ENCODE measurements at places on chromosomes 2 and 18.

DNA sequence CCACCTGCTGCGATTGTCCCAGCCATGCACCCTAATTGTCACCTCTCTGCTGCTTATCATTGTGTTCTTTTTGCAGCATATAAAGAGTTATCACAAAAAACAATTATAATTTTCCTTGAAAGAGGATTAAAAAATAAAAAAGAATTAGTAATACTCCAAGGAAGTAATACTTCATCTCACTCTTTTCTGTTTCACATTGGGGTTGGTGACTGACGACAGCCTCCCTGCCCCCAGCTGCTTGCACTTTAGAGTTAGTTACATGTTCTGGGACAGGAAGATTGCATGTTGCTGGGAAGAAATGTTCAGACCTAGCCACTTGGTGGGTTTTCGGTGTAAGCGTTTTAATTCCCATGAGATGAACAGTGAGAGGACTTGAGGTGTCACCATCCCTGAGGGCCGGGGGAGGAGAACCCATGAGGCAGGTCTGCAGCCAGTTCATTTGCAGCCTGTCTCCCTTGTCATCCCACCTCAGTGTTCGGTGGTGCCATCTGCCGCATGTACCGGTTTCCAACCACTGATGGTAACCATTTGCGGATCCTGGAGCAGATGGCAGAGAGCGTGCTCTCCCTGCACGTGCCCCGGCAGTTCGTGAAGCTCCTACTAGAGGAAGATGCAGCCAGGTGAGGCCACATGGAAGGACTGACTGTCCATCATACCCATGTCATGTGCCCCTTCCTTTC lies 69.1 kb downstream of the COA5 start:
- DNase-seq = no peak

DNA sequence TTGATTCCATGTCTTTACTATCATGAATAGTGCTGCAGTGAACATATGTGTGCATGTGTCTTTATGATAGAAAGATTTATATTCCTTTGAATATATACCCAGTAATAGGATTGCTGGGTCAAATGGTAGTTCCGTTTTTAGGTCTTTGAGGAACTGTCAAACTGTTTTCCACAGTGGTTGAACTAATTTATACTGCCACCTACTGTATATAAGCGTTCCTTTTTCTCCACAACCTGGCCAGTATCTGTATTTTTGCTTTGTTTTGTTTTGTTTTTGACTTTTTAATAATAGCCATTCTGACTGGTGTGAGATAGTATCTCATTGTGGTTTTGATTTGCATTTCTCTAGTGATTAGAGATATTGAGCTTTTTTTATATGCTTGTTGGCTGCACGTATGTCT lies 641.6 kb downstream of the SUCLG1 start:
- no peak for DNase-seq

GRCh38 chr2:8178911-8179310 lies 502.9 kb upstream of the ID2 start:
- no peak for DNase-seq

DNA sequence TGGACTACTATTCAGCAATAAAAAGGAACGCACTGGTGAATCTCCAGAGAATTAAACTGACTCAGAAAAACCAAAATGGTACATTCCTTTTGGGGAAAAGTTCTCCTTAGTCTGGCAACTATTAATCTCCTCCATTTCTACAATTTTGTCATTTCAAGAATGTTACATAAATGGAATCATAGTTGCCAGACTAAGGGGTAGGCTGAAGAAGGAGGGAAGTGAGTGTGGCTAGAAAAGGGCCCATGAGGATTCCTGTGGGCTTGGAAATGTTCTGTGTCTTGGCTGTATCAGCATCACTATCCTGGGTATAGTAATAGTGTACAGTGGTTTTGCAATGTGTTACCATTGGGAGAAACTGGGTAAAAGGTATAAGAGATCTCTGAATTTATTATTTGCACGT lies 72.4 kb downstream of the ZAP70 start:
- no peak for DNase-seq

- DNase-seq = peak; percentile 2
These were observed 67.4 kb downstream of the STEAP3 start for GRCh38 chr2:119290859-119291587.

DNA sequence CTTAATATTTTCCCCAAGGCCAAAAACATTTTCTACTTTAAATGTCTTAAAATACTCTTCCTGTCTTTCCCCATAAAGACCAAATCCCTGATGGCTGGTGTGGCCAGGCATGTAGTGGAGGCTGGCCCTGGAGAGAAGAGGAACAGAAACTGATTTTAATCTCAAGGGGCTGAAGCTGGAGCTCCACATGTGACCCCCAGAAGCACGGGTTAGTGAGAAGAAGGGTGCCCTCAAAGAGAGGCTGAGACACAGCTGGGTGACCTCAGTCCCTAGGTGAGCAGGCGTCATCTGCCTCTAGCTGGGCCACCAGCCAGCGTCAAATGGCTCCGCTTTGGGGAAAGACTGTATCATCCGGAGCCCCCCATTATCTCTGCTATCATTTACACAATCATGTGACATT lies 19.3 kb upstream of the TMEM18 start:
- no peak for DNase-seq

- DNase-seq = no peak
These were observed 529.1 kb upstream of the CDH7 start for GRCh38 chr18:65221736-65222135.

GRCh38 chr2:235553291-235553690 lies 59.4 kb downstream of the AGAP1 start:
- no peak for DNase-seq

DNA sequence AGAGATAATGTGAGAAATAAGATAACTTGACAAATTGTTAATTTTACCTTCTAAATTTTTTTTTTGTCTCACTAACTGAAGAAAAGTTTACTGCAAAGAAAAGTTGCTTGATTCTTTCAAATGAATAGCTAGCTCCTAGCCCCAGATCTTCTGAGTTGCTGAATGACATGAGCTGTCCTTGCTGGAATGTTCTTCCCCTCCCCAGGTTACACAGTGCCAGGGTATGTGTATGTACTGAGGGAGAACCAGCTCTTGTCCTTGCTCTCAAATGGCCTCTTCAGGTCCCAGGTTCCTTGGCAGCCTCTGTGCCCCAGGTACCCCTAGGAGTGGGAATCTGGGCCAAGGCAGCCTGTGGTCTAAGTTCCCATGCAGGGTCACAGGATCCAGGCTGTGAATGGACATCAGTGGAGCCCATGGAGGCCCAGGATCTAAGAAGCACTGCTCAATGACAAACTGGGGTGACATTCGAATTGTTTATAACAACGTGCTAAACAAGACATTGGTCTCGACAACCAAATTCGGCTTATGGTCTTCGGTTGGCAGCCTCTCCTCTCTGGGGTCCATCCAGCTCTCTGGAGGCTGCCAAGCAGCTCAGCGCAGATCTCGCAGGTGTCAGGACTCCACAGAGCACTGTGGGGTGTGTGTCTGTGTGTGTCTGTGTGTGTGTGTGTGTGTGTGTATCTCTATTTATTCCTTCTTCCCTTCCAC lies 17.1 kb upstream of the INO80C start:
- no peak for DNase-seq

- no peak for DNase-seq
These were observed 192.9 kb downstream of the HAUS1 start for GRCh38 chr18:46297124-46297523.

DNA sequence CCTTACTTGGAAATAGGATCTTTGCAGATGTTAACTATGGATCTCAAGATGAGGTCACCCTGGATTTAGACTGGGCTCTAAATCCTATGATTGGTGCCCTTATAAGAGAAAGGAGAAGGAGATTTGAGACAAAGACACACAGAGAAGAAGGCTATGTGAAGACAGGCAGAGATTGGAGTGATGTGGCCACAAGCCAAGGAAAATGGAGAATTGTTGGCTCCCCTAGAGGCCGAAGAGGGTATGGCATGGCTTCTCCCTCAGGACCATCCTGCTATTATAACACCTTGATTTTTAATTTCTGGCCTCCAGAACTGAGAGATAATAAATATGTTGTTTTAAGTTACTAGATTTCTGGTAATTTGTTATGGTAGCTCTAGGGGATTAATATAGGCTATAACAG lies 7.6 kb downstream of the CYBRD1 start:
- DNase-seq = no peak

- DNase-seq = peak; percentile 29
These were observed 1.2 kb downstream of the SERTAD2 start for GRCh38 chr2:64652231-64653108.

DNA sequence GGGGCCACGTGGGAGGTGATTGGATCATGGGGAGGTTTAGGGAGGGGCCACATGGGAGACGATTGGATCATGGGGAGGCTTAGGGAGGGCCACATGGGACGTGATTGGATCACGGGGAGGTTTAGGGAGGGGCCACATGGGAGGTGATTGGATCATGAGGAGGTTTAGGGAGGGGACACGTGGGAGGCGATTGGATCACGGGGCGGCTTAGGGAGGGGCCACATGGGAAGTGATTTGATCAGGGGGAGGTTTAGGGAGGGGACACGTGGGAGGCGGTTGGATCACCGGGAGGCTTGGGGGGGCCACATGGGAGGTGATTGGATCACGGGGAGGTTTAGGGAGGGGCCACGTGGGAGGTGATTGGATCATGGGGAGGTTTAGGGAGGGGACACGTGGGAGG lies 22.5 kb upstream of the SALL3 start:
- no peak for DNase-seq

DNA sequence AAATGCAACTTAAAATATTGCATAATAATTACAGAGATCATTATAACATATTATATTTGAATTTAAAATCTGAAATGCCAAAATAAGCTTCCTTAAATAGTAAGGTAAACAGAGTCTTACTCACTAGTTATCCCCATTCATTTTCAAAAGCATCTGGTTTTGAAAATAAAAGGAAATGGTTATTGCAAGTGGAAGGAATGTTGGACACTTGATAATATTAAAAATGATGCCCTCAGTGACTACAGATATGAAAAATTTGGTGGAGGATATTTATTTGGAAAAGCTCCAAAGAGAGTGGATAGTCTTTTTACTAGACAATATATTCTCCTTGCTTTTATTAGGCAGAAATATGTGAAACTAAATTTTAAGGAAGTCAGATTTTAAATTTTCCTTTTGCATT lies 39.7 kb downstream of the CDH19 start:
- no peak for DNase-seq

GRCh38 chr2:237259201-237259600 lies 154.8 kb downstream of the COL6A3 start:
- DNase-seq = no peak

- no peak for DNase-seq
These were observed 114.4 kb downstream of the TCF4 start for GRCh38 chr18:55473560-55473959.

DNA sequence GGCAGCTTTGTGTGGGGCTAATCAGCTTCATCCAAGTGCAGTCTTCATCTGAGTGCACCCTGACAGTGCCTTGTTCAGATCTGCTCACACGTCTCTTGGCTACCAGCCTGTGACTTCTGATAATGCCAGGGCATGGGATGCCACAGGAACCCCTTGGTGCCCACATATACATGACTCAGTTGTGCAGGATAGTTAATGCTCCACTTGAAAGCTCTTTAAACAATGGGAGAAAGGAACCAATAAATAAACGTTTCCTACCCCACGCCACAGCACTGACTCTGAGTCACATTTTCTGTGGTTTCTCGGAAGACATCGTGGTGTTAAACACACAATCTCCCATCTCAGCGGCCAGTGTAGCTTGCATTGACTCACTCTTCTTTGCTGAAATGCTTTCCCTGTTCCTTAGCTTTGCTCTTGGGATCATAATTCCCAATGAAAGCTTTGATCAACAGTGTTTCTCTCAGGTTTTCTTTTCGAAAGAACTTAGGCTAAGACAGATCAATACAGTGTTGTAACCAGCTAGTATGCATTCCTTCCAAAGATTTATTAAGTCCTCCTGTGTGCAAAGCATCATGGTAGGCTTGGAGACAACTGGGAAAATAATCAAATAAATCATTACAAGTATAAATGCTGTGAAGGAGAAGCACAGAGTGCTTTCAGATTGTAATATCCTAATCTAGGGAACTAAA lies 142.0 kb downstream of the COPS8 start:
- no peak for DNase-seq

GRCh38 chr18:10011751-10012150 lies 97.9 kb downstream of the VAPA start:
- no peak for DNase-seq

GRCh38 chr2:41896186-41896846 lies 151.5 kb upstream of the PKDCC start:
- no peak for DNase-seq

DNA sequence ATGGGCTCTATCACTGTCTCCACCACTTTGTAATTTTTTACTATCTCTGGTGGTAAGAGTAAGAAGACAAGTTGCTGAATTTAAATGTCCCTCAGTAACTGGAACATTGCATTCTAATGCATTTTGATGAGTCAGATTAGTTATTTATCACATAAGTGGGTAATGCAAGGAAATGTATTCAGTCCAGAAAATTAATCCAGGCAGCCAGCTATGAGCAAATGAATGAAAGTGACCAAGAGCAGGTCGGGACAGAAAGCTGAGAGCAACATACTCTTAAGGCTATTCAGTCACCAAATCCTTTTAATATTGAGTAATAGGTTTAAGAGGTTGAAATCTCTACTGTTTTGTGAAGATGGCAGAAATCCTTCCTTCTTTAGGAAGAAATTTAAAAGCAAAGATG lies 265.5 kb upstream of the PARD3B start:
- DNase-seq = no peak

DNA sequence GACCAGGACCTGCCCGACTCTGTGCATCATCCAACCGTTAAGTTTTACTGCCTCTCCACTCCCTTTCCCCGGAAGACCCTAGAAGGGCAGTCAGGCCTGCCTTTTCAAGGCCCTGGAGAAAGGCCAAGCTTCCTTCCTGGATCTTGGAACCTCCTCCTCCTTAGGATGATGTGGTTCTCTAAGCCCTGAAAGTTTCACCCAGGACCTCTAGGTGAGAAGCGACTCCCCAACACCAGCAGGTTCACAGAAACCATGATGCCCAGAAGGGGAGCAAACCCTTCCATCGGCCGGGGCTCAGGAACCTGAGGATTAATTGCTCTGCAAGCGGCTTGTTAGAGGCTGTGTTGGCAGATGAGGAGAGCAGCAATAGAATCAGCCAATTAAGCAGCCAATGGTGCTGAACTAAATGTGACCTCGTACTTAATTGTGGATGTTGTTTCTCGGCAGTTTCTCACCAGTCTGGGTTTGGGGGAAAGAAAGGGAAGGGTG lies 94.2 kb upstream of the FZD7 start:
- no peak for DNase-seq

GRCh38 chr2:197911667-197912066 lies 107.3 kb downstream of the PLCL1 start:
- DNase-seq = no peak
